ENCODE measurements at places on chromosomes 5 and 9.

GRCh38 chr5:81425569-81425968 lies 31.6 kb upstream of the ACOT12 start:
- no peak for DNase-seq

GRCh38 chr9:96667363-96667728 lies 12.2 kb upstream of the PRXL2C start:
- no peak for DNase-seq

DNA sequence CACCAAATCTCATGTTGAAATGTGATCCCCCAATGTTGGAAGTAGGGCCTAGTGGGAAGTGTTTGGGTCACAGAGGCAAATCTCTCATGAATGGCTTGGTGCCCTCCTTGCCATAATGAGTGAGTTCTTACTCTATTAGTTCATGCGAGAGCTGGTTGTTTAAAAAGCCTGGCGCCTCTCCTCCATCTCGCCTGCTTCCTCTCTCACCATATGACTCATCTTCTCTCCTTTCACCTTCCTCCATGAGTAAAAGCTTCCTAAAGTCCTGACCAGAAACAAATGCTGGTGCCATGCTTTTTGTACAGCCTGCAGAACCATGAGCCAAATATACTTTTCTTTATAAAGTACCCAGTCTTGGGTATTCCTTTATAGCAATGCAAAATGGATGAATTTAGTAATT lies 20.9 kb upstream of the ARHGAP26 start:
- no peak for DNase-seq

- peak; percentile 94 for DNase-seq
Measured at GRCh38 chr9:136799854-136800657, 3.9 kb downstream of the CCDC183 start.

- no peak for DNase-seq
Measured at GRCh38 chr5:124887223-124887622, 140.8 kb upstream of the ZNF608 start.

DNA sequence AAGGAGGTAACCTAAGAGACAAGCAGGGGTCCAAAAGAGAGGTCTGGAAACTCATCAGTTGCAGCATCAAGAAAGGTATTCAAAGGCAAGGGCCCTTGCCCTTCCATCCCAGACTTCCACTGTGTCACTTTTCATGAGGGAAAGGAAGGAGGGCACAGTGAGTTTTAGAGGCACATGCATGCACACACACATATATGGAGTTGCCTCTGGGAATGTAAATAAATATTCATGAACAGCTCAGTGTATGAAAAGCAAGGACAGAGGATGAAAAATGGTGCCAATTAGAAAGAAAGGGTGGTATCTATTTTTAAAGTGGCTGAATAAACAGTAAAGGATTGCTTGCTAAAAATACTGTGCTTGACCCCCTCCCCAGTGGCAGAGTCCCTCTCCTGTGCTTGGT lies 105.3 kb upstream of the LRRTM2 start:
- no peak for DNase-seq

- DNase-seq = no peak
Measured at GRCh38 chr9:135507104-135508035, 6.9 kb downstream of the MRPS2 start.

GRCh38 chr9:99255651-99256050 lies 33.6 kb downstream of the SEC61B start:
- no peak for DNase-seq

- DNase-seq = no peak
Measured at GRCh38 chr5:111922344-111922743, 165.3 kb upstream of the NREP start.

DNA sequence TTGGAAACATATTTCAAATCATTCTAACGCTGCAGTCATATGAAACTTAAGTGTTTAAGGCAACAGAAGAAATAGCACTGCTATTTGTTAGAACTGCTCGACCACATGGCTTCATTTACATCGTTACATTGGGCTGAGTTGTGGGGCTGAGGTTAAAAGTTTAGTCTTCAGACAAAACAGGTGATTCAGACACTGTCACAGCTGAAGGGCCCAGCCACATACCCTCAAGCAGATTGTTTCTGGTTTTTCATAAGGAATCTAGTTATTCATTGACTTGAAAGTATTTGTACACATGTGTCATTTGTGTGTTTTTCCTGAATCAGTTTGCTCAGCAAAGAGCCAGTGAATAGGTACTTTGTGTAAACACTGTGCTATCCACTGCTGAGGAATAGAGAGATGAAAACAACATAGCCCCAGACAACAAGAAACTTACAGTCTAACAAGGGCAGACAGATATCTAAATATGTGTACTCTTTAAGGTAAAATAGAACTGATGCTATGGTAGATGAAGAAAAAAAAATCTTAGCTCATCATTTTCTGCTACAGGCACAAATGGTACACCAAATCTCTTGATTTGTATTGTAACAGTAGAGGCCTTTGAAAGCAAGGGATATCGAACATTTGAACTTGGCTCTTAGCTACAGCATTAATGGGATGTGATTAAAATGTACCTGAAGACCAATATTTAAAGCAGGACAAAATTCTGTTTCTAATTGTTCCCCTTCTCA lies 357.6 kb upstream of the RPS23 start:
- no peak for DNase-seq

GRCh38 chr5:127358284-127358683 lies 67.7 kb downstream of the MEGF10 start:
- peak; percentile 4 for DNase-seq

DNA sequence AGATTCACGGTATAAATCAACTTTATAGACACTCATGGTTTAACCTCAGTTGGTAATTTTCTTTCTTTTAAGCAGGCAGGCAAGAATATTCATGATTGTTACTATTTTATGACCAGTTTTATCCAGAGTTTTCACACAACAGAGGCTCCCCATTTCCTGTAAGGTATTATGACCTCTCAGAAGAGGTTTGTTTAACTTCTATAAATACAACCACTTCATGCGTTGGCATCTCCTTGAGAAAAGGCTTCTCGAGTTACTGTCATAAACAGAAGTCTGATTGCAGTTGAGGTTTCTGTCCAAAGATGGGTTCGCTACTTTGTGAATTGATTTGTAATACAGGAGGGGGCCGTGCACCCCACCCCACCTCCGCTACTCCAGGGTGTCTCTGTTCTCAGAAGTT lies 55.3 kb downstream of the ENTREP1 start:
- no peak for DNase-seq

DNA sequence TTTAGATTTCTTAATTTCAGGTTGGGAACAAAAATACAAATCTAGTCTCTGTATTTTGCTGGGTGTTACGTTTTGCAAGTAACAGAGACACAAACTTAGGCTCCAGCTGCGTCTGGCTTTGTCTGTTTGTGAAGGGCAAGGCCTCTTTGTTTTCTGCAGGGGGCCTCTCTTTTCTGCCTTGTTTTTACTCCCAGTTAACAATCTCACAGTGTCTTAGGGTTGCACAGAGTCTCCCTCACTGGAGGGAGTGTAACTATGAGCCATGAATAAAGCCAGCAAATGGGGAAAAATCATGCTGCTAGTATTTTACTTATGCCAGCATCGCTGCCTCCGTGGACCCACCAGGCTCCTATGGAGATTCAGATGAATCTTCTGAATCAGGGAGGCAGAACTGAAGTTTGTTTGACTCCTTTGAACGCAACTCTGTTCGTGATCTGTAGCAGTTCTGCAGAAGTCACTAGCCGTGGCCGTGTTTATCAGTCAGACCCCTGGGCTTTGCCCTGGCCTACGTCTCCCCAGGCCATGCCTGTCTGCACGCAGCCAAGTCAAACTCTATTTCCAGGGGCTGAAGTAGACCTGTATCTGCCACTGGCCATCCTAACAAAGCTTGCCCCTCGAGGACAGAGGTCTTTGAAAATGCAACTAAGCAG lies 77.2 kb downstream of the ATP10B start:
- no peak for DNase-seq

- no peak for DNase-seq
Measured at GRCh38 chr5:156942064-156942463, 21.0 kb downstream of the TIMD4 start.

DNA sequence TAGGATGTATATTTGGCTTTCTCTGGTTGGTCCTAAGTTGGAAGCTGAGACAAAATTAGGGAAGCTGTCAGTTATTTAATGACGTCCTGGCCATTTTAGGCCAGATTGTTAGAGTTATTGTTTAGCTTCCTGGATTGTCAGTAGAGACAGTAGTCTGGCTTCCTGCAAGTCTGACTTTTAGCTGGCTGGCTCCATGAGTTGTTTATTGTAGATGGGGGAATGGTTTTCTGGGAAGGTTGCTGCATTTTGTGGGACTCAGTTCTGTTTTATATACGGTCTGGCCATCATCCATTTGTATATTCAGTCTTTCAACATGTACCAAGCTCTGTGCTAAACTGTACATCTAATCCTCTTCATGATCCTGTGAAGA lies 68.3 kb downstream of the SGCD start:
- DNase-seq = no peak

- no peak for DNase-seq
Measured at GRCh38 chr5:136506131-136506530, 140.8 kb upstream of the TRPC7 start.

- DNase-seq = no peak
Measured at GRCh38 chr5:169851321-169851850, 128.9 kb downstream of the INSYN2B start.

GRCh38 chr9:127724012-127724411 lies 8.1 kb downstream of the TTC16 start:
- DNase-seq = no peak

GRCh38 chr5:145990170-145990569 lies 53.8 kb downstream of the SH3RF2 start:
- no peak for DNase-seq

DNA sequence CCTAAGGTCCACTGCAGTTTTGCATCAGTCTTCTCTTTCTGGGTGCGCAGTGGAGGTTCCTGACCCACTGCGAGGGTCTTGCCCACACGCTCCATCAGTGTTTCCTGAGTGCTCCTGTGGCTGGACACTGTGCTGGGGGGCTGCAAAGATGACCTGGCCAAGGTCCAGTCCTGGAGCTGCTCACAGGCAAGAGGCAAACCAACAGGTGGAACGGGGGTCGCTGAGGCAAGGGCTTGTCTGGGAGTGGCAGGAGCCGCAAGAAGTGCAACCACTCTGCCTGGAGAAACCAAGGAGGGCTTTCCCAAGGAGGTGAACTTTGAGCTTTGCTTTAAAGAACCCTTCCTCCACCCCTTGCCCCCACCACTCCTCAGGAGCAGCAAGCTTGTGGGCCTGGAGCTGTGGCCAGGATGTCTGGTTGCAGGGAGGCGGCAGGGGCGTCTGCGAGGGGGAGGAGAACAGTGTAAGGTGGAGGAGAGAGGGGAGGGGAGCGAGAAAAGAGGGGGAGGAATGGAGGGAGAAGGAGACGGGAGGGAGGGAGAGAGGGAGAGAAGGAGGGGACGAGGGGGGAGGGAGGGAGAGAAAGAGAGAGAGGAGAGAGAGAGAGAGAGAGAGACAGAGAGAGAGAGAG lies 444 bp upstream of the CPLX2 start:
- no peak for DNase-seq

GRCh38 chr9:107681988-107682387 lies 192.4 kb upstream of the KLF4 start:
- DNase-seq = no peak

- no peak for DNase-seq
Measured at GRCh38 chr5:11650936-11651335, 253.3 kb downstream of the CTNND2 start.

GRCh38 chr5:163614787-163615186 lies 109.4 kb downstream of the MAT2B start:
- DNase-seq = no peak

- no peak for DNase-seq
Measured at GRCh38 chr5:5135957-5136676, 4.0 kb upstream of the ADAMTS16 start.

GRCh38 chr5:145449794-145450193 lies 385.3 kb downstream of the PRELID2 start:
- DNase-seq = no peak

- DNase-seq = no peak
Measured at GRCh38 chr9:69585571-69585970, 86.6 kb downstream of the APBA1 start.

- no peak for DNase-seq
Measured at GRCh38 chr9:130899051-130899748, 2.6 kb upstream of the QRFP start.

GRCh38 chr9:70773579-70773978 lies 347.8 kb downstream of the TRPM3 start:
- DNase-seq = no peak

DNA sequence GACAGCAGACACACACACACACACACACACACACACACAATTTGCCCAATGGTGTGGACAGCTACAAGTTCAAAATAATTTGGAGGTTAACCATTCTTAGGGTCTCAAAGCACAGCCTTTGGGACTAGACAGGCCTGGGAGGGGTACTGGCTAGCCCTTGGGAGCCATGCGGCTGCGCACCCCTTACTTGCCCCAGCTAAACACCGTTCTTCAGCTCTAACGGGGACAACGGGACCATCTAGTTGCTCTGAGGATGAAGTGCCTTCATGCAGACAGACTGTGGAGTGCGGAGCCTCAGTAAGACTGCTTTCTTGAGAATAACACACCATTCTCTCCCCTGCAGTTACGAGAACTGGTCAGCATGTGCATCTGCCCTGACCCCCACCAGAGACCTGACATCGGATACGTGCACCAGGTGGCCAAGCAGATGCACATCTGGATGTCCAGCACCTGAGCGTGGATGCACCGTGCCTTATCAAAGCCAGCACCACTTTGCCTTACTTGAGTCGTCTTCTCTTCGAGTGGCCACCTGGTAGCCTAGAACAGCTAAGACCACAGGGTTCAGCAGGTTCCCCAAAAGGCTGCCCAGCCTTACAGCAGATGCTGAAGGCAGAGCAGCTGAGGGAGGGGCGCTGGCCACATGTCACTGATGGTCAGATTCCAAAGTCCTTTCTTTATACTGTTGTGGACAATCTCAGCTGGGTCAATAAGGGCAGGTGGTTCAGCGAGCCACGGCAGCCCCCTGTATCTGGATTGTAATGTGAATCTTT lies 64.6 kb downstream of the PSMB7 start:
- DNase-seq = no peak

DNA sequence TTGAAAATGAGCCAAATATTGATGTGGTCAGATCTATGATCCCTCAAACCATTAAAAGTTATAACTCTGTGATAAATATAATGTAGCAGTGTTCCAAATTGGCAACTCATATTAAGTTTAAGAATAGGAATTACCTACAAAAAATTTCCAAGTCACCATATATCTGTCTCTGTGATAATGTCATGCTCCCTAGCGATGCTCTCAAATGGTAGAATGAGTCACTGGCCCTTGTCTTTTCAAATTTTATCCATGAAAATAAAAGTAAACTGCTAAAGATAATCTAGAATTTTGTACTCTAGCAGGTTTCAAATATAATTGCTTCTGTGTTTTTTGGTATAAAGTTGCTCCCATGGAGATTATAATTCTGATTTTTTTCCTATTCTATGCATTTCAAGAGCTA lies 277.1 kb downstream of the PDE4D start:
- DNase-seq = no peak

DNA sequence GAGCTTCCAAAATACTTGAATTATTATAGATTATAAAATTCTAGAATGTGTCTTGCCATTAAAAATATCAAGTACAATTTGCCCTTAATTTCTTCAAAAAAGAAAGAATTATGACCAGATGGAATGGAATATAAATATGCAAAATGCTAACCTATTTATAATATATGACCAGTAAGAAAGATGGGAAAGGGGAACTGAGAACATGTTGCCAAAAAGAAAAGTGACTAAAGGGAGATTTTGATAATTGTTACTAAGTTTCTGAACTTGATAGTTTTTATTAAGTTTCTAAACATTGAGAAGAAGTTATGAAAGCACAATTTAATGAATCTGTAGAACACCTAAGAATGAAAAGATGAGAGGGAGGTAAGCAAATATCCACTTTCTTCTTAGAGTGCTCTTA lies 188.4 kb upstream of the NR4A3 start:
- no peak for DNase-seq

Measured in H54 (cell line).